ENCODE measurements at places on chromosomes 4 and X.

GRCh38 chrX:17597836-17598439, 139.4 kb upstream of the SCML1 start:
- DNase-seq, result no peak

GRCh38 chr4:153955327-153955726, 166.4 kb upstream of the SFRP2 start:
- no peak for DNase-seq

GRCh38 chr4:89482926-89483595, 175.5 kb upstream of the GPRIN3 start:
- DNase-seq, result no peak

DNA sequence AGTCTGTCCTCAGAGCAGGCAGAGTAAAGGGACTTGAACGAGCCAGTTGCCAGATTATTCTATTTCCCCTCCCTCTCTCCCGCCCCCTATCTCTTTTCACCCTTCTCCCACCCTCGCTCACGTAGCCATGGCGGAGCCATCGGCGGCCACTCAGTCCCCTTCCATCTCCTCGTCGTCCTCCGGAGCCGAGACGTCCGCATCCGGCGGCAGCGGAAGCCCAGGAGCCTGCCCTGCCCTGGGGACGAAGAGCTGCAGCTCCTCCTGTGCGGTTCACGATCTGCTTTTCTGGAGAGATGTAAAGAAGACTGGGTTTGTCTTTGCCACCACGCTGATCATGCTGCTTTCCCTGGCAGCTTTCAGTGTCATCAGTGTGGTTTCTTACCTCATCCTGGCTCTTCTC, 106.2 kb upstream of the SMAD1 start:
- no peak for DNase-seq

Measured in EL (cell line).